ENCODE measurements at places on chromosomes 3 and 15.
A peak's percentile ranks its signal among the peaks of the same experiment; 100 is the strongest.

DNA sequence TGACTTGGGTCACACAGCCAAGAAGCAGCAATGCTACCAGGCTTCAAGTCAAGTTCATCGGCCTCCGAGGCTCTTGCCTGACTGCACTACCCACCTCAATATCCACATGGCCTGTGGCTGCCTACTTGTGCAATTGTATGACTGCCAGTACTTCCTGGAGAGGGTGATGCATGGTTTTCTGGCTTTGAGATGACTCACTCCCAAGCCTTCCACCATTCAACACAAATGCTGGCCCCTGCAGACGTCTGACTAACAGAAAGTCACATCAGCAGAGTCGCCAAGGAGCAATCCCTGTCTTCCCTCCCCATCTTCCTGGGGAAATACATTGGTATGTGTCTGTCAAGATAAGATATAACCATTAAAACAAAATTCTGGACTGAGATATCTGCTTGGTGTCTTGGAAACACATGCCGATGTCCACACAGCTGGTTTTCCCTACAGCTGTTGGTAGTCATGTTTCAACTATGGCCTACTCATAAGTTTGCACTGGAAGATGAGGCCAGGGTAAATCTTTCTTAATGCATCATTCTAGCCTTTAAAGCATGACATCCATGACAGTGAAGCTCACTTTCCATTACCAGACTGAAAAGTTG lies 79.6 kb upstream of the SPATA12 start:
- DNase-seq: no peak

- no peak for DNase-seq
These were observed 48.5 kb upstream of the SH3GL3 start for GRCh38 chr15:83398626-83399025.

- DNase-seq: peak; percentile 8
These were observed 90.7 kb downstream of the SCN11A start for GRCh38 chr3:38960953-38961622.

GRCh38 chr3:135325096-135325495 lies 530.0 kb downstream of the EPHB1 start:
- DNase-seq: no peak

- no peak for DNase-seq
These were observed 844 bp downstream of the NR2F2 start for GRCh38 chr15:96331144-96331944.

DNA sequence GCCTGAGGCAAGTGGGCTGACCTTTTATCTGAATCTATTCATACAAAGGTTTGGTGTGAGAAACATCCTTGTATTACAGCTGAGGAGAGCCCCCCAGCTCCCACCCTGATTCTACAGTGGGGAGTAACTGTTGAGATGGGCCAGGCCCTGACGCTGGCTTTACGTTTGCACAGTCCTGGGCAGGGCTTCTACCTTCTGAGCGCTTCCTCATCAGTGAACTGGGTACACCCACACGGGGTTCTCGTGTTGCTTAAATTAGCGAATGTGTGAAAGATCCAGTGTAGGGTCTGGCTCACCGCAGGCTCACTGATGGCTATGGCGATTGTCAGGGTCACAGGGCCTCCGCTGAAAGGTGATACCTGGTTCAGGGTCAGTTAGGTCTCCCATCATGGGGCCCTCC lies 7.3 kb upstream of the GHRL start:
- no peak for DNase-seq

DNA sequence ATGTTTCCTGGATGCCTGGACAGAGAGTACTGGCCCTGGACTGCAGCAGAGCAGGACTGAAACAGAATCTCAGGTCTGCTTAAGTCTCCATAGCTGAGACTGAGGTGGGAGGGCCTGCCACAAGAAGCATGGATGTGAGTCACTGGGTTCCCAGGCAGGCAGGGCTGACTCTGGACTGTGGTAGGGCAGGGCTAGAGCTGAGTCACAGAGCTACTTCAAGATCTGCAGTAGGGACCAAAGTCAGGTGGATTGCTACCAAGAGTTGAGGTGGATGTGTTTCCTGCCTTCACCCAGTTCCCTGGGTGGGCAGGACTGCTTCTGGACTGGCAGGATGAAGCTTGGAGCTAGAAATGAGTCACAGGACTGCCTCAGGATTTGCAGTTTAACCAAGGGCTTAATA lies 282.9 kb downstream of the AGBL1 start:
- no peak for DNase-seq

DNA sequence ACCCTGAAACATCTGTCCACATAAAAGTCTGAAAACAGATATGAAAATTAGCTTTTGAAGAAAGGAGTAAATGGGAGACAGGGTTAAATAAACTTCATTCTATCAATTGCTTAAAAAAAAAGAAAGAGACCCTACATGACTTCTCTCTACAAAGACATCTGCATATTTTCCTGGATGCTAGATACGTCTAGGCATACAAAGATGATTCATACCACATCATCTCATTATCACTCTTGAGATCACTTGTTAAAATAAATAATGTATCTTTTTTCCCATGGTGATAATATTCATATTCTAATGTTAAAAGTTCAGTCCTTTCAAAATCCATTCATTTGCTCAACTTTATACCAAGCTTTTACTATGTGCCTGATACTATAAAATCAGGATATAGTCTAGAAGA lies 295.8 kb downstream of the MAGI1 start:
- no peak for DNase-seq

- DNase-seq: no peak
These were observed 25.2 kb downstream of the CYFIP1 start for GRCh38 chr15:22954798-22955543.

DNA sequence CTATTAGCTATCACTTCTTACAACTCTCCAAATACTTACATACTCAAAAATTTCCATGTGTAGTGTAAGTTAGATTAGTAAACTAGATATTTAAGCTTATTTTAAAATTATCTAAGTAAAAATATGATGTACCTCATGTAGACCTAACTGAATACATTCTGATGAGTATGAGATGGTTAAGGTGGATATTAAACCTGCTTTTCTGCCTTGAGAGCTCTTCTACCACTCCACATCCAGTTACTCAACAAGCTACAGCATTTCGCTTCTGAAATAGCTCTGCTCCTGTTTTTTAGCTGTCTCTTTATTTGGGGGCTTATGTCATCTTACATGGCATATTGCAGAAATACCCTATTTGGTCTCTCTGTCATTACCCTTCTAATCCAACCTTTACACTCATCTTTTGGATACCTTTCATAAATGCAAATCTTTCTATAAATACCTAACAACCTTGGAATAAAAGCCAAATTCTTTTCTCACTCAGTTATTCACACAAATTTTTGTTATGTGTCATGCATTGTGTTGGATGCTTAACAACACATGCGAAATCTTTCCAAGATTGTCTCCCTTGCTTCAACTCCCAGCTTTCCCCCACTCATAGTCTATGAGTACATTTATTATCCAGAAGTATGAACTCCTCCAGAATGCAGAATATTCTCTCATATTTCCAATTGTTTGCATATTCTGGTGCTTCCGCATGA lies 92.0 kb downstream of the ALCAM start:
- no peak for DNase-seq

Measured in activated T-cell treated with anti-CD3 and anti-CD28 coated beads for 1 hour (primary cell).